Ecto neural progenitor cell (in vitro differentiated cells): ENCODE measurements at places on chromosomes 2 and 18.

DNA sequence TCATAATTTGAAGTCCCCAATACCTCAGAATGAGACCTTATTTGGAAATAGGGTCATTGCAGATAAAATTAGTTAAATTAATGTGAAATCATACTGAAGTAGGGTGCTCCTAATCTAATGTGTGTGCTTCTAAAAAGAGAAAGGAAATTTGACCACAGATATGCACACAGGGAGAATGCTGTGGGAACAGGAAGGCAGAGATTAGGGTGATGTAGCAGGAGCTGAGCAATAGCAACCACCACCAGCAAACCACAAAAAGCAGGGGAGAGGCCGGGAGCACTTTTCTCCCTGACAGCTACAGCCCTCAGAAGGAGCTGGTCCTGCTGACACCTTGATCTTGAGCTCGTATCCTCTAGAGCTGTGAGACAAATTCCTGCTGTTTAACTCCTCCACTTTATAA, 24.6 kb upstream of the SCG2 start:
- no peak for DNase-seq

- DNase-seq, result no peak
These were observed 330.8 kb downstream of the TXNL1 start for GRCh38 chr18:56307354-56308170.

DNA sequence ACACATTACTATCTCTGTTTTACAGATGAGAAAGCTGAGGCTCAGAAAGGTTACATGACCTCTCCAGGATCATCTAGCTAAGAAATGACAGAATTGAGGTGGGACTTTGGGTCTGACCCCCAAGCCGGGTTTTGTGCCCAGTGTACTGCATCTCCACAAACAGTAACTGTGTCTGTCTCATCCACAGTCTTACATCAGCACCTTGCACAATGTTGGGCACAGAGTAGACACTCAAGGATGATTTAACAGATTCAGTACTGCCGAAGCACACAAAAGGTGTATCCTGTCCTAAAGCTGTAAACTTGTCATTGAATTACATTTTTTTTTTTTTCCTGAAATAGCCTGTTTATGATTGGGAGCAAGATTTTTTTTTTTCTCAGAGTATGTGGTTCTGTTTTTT, 84.8 kb downstream of the ADCYAP1 start:
- no peak for DNase-seq

DNA sequence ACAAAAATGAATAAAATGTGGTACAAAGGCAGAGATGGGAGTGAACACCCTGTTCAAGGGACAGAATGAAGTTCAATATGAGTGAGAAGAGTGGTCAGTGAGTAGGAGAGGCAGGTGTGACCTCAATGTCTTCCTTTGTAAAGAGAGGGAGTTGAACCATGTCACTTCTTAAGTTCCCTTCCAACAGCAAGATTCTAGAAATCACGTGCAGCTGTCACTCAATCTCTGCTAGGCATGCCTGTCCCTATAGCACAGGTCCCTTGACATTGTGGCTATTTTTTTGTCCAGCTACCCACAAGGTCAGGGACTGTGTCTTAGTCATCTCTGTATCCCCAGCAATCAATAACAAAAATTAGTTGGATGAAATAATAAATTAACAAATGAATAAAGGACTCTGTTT, 66.9 kb downstream of the VSNL1 start:
- DNase-seq, result no peak

- no peak for DNase-seq
These were observed 80.0 kb downstream of the COPS8 start for GRCh38 chr2:237165405-237166276.
